ENCODE measurements at places on chromosomes 1 and 21.
A peak's percentile ranks its signal among the peaks of the same experiment; 100 is the strongest.

DNA sequence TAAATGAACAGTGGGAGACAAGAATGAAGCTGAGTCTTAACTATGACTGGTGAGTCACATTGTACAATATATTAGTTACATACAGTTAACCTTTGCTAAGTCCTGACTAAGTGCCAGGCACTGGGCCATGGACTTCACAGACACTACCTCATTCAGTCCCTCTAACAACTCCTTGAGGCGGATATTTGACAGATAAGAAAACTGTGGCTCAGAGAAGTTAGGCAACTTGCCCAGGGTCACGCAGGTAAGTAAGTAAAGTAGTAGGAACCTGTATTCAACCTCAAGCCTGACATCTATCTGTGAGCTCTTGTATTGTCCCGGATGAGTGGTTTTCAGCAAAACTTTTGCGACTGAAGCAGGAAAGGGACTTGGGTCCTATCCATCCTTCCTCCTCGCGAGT is 62.1 kb downstream of the GNG12 start:
- no peak for DNase-seq

DNA sequence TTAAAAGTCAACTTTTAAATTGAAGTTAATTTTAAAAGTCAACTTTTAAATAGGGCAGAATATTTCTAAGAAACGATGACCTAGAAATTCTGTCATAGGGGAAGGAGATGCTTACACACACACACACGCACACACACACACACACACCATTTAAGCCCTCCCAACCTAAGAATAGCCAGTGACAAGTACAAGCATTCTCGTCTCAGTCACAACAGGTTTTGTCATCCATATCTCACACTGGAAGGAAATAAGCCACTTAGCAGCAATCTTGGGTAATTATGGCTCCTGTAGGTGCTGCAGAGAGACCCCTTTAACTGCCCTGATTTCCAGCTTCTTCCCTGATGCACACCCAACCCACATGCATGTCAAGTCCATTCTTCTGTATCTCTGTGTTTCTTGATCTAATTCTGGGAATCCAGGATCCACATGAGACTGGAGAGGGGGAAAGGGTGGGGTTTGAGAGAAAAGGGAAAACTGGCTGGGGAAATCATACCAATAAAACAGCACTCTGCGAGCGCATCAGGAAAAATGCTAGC is 338.1 kb downstream of the PAPPA2 start:
- DNase-seq, result no peak

GRCh38 chr1:204154568-204155255 is 2.9 kb upstream of the ETNK2 start:
- no peak for DNase-seq

- DNase-seq, result no peak
Observed at GRCh38 chr1:82849460-82849859, 1048.7 kb downstream of the ADGRL2 start.

DNA sequence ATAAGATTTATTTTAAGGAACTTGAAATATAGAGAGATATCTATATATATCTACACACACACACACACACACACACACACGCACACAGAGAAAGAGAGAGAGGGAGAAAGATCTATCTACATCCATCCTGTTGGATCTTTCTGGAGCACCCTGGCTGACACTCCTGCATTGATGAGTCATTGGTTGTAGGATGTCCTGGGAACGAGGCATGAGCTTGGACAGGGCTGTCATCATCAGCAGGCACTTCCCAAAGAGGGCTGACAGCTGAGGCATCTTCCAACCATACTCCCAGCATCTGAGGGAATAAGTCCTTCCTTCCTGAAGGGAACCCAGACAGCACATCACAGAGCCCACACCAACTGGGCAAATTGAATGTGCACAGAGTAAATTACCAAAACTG is 99.1 kb upstream of the ERG start:
- DNase-seq, result no peak

DNA sequence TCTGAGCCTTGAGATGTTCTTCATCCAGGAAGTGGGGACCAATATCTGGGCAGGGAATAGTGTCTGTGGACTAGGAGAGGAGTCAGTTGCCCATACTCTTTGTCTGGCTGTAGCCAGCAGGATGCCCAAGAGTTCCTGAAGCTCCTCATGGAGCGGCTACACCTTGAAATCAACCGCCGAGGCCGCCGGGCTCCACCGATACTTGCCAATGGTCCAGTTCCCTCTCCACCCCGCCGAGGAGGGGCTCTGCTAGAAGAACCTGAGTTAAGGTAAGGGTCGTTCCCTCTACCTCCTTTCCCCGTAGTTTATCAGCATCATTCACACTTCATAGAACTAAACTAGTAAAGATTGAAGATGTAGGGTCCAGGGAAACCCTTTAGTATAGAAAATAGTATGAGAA is 3.4 kb upstream of the PPOX start:
- DNase-seq, result no peak

DNA sequence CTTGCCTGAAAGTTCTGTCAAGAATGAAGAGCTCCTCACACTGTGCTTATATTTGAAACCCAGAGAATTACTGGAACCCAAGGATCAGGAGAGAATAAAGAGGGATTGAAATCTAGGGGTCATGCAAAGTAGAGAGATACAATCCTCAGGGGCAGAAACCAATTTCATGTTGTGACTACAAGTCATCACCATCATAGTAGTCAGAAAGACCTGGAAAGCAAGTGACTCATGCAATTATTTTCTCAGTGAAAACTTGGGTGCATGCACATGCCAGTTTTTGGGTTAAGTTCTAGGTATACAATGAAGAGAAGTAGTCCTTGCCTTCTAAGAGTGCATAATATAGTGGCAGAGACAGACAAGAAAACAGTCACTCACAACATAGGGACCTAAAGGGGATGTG is 210.0 kb downstream of the ZC3H11B start:
- DNase-seq, result no peak

GRCh38 chr21:15309022-15309590 is 244.3 kb upstream of the NRIP1 start:
- DNase-seq, result no peak

GRCh38 chr1:62676611-62677356 is 11.4 kb downstream of the DOCK7 start:
- DNase-seq, result no peak

DNA sequence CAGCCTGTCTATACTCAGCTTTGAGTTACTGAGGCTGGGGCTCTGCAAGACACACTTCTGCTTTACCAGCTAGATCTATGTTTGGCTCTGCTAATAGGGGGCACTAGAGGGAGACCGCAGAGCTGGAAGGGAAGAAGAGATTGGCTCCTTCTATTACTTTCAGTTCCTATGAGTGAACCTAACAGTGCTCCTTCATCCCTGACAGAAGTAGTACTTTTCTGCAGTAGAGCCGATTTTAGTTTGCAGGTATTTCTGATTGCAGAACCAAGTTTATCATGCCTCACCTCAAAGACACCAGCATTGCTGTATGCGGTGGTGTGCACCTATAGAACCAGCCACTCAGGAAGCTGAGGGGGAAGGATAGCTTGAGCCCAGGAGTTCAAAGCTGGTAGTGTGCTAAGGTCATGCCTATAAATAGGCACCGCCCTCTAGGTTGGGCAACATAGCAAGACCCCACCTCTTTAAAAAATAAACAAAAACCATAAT is 5.7 kb upstream of the ZDHHC18 start:
- DNase-seq, result no peak

- DNase-seq, result no peak
Observed at GRCh38 chr1:221735999-221736398, 5.9 kb downstream of the DUSP10 start.

GRCh38 chr1:211925016-211925415 is 94.5 kb upstream of the LPGAT1 start:
- DNase-seq, result peak; percentile 68

GRCh38 chr1:19922015-19922688 is 1.3 kb downstream of the PLA2G2E start:
- DNase-seq, result no peak

DNA sequence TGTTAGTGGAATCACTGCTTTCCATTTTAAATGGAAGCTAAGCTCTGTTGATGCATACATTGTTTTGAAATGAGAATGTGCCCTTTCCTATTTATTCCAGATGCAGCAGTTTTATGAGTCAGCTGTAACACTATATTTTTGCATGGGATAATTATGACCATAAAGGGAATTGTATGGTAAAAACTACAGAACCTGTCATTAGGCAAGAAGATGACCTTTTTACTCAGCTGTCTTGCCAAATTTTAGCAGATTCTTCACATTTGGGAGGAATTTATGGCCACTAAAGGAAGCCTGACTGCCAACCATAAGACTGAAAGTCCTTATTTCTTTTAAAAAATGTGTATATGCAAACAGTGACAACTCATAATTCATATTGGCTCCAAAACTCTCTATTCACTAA is 356.3 kb upstream of the PRMT6 start:
- no peak for DNase-seq

GRCh38 chr1:178038372-178038771 is 55.5 kb upstream of the RASAL2 start:
- DNase-seq, result no peak

DNA sequence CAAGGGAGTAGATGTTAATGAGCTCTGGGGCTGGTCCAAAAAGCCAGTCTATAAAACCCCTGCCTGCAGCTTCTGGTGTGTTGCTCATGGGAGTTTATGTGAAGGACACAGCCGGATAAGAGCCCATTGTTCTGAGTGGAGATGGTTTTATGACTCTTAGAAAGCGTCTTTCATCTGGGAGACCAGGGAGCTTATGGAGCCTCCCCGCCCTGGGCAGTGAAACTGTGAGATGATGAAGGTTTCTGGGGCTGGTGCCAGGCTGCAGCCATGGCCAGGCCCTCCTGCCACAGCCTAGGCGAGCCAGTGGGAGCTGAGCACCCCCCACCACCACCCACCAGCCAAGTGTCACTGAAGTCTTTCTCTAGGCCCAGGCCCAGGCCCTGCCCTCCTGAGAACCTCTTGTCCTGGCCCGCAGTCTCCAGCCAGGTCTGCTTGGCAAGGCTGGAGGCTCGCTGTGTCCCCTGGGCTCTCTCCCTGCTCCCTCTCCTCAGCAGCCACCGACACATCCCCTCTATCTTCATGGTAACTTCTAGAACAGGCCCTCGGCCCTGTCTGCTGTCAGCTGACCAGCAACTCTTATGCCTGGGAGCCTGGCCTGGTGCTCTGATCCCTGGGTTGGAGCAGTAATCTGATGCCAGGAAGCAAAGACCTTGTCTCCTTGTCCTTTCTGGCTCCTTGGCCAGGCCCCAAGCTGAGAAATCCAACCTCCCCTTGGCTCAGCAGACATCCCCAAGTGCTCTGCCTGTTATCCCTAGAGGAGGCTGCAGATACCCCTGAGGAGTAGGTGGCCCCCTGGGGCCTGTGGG is 7.6 kb upstream of the ARHGEF10L start:
- no peak for DNase-seq

GRCh38 chr1:167512046-167512654 is 6.2 kb downstream of the CD247 start:
- no peak for DNase-seq

GRCh38 chr1:205137901-205138300 is 16.1 kb upstream of the RBBP5 start:
- DNase-seq, result no peak

DNA sequence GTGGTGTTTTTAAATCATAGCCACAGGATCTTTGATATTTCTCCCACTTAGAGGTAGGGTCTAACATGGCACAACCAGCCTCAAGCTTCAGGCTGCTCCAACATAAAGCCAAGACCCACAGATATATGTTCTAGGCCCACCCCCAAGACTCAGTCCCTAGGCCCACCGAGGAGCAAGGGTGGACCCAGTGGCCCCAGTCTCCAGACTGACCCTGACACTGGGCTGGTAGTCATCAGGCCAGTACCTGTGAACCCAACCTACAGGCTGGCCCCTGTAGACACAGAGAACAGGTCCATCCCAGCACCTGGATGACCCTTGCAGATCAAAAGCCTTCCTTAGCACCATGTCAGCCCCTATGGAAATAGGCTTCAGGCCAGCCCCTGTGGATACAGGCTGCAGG is 60.5 kb downstream of the NEGR1 start:
- no peak for DNase-seq

DNA sequence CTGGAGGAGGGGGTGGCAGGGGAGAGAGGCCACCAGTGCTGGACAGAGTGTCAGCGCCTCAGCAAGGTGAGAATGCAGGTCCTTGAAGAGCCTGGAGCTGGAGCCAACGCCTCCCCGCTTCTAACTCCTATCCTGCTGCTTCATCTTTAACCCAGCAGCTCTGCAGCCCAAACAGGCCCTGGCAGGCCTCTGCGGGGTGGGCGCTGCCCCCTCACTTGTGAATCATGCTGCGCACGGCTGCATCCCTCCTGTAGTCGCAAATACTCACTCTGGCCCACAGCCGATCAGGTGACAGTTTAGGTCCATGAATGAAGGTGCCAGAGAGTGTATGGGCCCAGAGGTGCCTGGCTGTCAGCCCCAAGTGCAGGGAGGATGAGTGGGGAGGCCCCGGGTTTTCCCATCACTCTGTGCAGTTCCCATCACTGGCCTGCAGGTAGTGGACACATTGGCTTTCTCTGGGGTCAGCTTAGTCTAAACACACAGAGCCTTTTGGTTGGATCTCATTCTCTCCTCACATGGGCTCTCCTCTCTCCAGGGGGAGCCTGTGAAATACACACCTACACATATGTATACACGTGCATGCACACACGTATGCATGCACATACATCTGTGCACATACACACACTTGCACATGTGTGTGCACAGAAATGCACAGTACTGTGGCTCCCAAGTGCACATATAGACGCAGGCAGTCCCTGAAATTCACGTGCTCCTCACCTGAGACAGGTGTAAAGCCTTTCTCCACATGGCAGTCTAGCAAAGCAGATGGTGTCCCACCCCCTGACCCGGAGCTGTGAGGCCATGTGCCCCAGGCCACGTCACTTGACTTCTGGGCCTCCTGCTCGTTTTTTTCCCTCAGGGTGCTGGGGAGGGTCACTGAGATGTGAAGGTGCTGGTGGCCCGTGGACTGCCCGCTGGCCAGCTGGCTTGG is 52.0 kb downstream of the TRIM11 start:
- DNase-seq, result no peak

DNA sequence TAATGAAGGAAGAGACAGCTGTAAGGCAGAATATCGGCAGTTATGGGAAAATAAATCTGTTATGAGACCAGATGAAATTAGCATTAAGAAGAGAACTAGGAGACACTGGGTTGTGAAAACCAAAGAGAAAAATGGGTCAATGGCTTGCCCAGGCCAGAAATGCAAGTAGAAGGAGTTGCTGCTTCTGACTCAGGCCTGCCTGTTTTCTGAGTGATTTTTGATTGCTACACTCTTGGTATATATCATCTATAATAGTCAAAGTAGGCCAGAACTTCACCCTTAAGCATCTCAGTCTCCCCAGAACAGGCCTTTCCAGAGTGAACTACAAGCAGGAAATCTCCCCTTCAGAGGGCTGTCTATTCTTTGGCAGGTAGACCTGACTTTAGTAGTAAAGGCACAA is 107.0 kb downstream of the NRIP1 start:
- no peak for DNase-seq

DNA sequence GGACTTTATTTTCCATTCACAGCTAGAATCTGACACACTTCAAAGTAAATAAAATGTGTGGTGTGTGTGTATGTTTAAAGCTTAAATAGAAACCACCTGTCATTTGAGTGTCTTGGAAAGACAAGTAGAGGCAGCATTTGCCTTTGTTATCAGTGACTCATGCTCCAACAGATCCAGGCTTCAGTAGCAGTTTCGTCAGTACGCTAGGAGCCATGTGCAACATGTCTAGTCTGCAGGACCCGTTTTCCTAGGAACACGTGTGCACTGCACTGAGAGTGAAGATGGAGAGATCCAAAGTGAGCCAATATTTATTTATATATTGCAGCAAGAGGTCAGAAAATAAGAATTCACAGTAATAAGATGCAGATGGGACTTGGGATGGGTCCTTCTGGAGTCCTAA is 41.8 kb downstream of the SGIP1 start:
- DNase-seq, result peak; percentile 5

Measured in NCI-H1436 treated with DMSO at 0.1 percent for 48 hours (cell line).